Substantia nigra (tissue), 51 donors: ENCODE measurements at places on chromosomes 2 and 18.
A peak's percentile ranks its signal among the peaks of the same experiment; 100 is the strongest.

GRCh38 chr18:22176420-22177326 lies 7.3 kb downstream of the GATA6 start:
- DNase-seq, result no peak

- DNase-seq, result no peak
These were observed 388.3 kb upstream of the CELF4 start for GRCh38 chr18:37953876-37954275.

DNA sequence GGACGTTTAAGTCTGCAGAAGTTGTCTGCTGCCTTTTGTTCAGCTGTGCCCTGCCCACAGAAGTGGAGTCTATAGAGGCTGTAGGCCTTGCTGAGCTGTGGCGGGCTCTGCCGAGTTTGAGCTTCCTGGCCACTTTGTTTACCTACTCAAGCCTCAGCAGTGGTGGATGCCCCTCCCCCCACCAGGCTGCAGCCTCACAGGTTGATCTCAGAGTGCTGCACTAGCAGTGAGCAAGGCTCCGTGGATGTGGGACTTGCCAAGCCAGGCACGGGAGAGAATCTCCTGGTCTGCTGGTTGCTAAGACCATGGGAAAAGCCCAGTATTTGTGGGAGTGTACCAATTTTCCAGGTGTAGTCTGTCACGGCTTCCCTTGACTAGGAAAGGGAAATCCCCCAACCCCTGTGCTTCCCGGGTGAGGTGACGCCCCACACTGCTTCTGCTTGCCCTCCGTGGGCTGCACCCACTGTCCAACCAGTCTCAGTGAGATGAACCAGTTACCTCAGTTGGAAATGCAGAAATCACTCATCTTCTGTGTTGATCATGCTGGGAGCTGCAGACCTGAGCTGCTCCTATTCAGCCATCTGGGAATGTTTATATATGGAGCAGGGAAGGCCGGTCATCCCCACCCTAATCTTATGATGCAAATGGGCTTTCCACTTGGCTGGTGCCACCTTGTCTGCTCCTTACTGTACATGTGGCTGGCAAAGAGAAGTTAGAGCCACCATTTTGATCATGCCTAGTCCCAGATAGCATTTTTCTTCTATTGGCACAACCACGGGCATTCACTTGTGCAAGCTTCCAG lies 156.9 kb upstream of the ITGA6 start:
- DNase-seq, result no peak

DNA sequence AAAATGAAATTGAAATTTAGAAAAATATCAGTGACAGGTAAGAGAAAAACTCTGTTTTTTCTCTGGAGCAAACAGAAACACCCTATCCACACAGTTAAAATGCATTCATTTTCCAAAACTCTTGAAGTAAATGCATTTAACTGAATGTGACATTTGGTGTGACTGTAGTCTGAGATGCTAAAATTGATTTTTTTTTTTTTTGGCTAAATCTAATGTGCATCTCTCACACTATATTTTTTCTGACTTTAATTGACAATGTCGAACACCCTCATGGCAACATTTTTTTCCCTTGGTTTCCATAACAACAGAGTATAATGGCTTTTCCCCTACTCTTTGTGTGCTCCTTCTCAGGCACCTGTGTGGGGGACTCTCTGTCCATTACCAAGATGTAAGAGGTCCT lies 366.4 kb downstream of the XIRP2 start:
- no peak for DNase-seq

DNA sequence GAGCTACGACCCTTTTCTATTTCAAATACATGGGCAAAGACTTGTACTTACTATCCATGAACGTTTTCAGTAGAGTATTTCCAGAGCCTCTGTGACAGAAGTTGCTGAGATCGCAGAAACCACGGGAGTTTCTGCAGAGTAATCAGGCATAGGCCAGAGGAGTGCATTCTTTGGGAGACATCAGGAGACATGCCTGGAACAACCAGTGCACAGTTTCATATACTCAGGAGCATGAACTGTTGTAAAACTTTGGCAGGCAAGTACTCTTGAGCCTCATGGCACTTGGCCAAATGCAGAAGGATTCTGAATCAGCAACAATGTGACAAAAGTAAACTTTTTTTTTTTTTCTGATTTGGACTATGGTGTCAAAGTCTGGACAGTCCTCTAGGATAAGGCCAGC lies 307.1 kb downstream of the GRB14 start:
- DNase-seq, result no peak

DNA sequence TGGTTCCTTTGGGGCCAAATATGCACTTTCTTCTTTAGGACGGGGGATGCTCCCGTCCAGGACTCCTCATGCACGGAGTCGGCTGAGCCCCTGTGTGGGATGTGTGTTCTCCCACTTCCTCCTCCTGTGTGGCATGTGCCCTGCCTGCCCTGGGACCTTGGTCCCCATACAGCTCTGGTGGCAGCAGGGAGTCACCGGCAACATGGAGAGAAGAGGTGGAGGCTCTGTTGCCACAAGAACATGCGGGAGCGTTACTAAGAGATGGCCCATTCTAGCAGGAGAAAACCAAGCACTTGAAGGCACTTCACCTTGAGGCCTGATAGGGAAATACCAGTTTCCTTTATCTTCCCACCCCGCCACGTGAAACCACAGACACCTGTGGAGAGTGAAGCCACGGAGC lies 98.0 kb downstream of the DDX1 start:
- DNase-seq, result no peak

GRCh38 chr2:74031221-74031620 lies 46.5 kb downstream of the TET3 start:
- DNase-seq, result no peak

DNA sequence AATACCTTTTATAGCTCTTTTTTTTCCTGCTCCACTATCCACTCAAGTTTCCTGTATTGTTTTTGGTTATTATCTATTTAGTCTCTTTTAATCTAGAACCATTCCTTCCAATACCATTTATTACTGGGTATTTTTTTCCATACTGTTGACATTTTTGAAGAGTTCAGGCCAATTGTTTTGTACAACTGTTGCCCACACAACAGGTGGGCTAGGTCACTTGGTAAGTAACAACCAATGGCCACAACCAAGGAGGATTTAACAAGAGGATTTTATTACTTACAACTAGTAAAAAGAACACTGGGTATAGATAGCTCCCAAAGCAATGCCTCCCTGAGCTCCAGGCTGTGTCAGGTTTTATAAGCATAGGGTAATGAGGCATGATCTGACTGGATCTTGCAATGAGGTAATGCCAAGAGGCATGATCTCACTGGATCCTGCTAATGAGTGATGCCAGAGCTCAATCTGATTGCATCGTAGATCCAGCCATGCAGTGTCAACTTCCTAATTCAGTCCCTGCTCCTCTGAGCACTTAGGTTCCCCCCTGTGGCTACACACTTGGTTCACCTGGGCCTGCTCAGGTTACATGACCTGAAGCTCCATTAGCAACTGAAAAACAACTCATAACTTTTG lies 7.1 kb upstream of the CEP68 start:
- no peak for DNase-seq

DNA sequence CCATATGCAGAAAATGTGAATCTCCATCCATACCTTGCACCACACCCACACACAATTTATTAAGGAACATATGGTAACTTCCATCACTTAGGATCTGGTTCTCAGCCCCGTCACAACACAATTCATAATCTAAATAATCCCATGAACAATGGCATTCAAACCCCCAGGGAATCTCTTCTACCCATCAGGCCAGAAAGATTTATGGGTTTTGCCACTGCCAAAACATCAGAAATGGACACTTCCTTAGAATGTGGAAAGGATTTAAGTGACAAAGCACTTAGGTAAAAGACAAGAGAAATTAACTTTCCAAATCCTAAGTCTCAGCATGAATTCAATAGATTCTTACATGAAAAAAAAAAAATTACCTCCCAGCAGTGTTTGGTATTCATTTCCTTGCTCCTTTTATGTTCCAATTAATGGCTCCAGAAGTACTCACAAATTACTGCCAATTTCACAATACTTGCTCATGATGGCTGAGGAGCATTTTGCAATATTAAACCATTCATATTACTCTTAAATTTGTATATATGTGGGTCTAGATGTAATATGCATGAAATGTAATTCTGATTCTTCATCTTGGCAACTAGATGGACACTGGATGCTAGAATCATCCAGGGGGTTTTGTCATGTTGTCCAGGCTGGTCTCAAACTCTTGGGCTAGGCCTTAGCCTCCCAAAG lies 56.5 kb upstream of the TMEM247 start:
- no peak for DNase-seq

DNA sequence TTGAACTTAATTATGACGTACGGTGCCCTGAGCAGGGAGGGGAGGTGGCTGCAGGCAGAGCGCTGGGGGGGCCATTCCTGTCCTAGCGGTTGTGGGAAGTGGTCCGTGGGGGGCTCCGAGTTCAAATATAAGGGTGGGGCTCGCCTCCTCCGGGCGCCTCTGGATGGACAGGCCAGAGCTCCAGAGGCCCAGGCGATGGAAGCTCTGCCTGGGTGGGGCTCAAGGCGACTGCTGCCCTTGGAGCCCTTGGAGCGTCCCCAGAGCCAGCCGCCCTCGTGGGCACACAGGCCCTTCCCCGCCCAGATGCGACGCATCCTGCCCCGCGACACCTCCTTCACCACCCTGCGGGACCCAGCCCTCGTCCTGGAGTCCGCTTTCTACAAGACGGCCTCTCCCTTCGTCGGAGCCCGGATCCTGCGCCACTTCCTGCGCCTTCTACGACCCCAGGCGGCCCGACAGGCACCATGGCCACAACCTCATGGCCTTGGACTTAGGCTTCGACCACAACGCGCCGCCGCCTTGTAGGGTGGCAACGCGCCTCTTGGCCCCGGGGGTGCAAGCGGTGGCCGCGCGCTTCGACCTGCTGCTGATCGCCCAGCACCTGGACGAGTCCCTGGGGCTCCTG lies 10.5 kb downstream of the AQP12B start:
- no peak for DNase-seq

DNA sequence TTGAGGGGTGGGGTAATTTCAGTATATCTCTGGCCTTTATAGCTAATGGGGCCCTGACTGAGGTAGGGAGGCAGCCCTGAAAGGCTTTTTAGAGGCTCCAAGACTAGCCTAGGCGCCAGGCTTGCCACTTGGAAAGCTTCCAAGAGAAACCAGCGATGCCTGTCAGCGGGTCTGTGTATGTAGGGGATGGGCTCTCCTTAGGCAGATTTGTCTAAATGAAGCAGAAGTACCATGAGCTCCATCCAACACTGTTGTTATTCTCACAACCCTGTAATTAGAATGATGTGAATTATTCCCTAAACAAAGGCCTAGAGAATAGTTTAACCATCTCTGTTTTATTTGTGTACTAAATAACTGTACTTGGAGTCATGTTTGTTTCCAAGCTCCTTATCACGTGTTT lies 138.1 kb downstream of the B3GNT2 start:
- DNase-seq, result no peak

DNA sequence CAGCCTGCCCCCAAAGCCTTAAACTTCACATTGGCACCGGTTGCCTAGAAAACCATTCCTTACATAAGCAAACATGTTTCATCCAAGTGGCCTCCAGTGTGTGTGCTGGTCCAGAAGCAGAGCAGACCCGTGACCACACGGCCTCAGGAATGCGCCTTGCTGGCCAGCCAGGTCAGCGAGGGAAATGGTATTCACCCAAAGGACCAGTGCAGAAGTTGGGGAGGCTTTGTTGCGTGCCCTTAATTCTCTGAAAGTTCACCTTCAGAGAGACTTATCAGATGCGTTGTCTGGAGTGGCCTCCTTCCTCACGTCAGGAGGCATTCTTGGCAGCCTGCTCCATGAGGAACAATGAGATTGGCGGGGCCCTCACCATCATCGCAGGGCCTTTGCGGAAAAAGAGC lies 25.9 kb downstream of the NRP2 start:
- DNase-seq, result no peak

DNA sequence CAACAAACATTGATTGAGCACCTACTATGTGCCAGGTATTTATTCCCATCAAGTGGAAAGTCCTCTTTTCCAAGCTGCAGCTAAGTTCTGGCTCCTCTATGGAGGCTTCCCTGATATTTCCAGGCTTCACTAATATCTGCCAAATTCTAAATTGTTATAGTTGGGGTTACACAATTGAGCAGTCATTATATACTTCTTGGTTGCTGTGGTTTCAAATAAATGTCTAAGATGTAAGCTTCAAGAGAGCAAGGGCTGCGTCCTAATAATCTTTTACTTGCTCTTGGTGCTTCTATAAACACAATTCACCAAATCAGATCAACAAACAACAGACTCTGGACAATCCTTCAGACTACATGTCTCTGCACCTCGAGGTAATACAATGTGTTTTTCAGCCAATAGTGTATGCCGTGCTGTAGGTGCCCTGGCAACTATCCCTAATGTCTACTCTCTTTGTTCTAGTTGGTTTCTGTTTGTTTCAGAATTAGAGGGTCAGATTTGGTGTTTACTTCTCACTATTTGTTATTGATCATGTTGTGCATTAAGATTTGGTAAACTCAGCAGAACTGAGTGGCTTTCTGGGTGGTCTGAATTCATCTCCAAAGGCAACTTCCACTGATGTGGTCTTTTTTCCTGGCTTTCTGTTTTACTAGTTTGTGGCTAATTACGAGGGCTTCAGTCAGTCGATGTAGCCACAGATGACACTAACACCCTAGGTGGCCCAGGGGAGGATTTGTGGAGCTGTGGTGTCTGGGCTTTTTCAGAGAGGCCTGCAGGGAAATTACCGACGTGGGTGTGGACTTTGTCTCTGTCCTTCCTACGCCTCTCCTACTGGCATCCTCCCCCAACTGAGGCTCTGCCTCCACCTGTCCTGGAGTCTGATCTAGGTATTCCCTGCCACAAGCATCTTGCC lies 50.4 kb downstream of the CDCA7 start:
- no peak for DNase-seq

- peak; percentile 28 for DNase-seq
These were observed 29.3 kb upstream of the HS6ST1 start for GRCh38 chr2:128347701-128348539.

- no peak for DNase-seq
These were observed 67.8 kb downstream of the PSMG2 start for GRCh38 chr18:12770469-12771219.

DNA sequence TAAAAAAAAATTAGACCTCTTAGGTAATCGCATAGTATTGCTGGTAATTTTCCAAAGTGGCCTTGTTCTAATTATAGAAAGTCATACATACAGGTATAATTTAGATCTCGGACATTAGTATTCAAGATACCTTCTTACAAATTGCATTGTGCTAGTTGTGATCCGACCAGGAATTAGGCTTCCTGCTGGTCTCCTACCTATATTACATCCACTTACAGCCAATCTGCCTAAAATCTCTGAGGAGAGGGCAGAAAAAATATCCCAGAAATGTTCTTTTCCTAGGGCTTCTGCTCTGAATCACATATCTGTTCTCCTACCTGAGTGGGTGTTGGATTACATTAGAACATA lies 314.7 kb upstream of the GULP1 start:
- DNase-seq, result no peak
